ENCODE measurements at places on chromosomes 4 and X. TPM values are rescaled to one million over a fixed set of nuclear protein-coding genes. Genes with fewer than 3 reads are reported as not detected.

DNA sequence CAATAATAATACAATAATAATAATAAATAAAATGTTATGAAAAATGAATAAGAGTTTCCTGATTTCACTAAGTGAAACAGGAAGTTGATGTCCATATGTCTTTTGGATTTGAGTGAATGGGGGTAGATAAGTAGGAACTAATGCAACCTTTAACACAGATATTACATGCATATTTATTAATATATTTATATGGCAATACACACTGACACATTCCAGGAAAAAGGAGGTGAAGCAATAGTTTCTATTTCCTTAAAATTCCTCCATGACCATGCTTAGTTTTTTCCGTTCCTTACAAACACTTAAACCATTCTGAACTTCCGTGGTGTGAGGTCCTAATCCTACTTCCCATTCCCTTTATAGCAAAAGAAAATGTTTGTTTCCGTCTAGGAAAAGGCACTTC lies 48.3 kb downstream of the ATXN3L start:
- no peak for ATAC-seq

GRCh38 chr4:74293558-74293957 lies 14.7 kb upstream of the EPGN start:
- peak; percentile 79 for ATAC-seq

GRCh38 chr4:184231573-184231972 lies 13.9 kb upstream of the ENPP6 start:
- ATAC-seq: no peak

GRCh38 chrX:105696870-105697269 lies 125.5 kb upstream of the NRK start:
- no peak for ATAC-seq

DNA sequence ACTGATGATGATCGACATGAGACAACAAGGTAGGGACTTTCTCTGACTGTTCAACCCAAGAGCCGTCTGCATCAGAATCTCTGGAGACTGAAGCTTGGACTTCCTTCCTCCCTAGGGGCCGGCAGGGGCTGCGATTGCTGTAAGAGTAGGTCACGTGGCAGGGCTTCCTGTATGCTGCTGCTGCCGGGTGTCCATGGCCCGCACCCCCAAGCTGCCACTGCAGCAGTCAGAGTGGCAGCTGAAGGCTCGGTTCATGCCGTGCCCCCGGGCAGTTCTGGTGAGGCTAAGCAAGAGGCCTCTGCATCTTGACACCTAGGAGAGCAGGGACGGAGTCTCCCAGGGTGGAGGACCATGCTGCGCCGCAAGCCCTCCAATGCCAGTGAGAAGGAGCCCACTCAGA lies at the start of gene SASH3:
Gene SASH3, plus strand, starts transcription at position 203 of the 400 bp plus-strand sequence. Its CDS starts 149 bp downstream, at position 352.
- ATAC-seq: peak; percentile 45

DNA sequence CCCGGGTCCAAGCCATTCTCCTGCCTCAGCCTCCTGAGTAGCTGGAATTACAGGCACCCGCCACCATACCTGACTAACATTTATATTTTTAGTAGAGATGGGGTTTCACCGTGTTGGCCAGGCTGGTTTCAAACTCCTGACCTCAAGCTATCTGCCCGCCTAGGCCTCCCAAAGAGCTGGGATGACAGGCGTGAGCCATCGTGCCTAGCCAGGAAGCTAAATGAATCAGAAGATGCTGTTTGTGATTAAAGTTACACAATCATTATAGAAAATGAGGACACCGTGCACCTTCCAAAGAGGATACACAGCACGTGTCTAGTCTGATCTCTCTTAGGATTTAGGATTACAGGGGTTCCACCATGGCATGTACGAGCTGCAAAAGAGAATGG lies 99.6 kb downstream of the DHRSX start:
- ATAC-seq: peak; percentile 74

DNA sequence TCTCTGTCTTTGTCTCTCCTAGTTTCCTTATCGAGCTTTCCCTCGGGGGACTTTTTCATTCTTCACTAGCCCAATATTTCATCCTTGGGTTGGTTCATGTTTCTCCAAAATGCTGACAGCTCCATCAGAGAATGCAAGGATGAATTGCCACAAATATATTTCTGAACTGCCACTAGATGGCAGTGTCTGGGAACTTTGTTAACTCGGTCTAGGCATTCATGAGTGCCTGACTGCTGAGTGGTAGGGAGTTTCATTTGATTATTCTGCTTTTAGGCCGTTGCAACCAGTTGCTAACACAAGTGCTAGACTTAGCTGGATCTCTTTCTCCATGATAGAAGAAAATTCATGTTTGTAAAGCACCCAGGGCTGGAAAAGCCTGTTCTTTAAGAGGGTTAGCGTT lies 73.5 kb upstream of the RAP2C start:
- ATAC-seq: peak; percentile 63

GRCh38 chr4:153472122-153473037 lies 6.2 kb downstream of the TMEM131L start:
- ATAC-seq: no peak

DNA sequence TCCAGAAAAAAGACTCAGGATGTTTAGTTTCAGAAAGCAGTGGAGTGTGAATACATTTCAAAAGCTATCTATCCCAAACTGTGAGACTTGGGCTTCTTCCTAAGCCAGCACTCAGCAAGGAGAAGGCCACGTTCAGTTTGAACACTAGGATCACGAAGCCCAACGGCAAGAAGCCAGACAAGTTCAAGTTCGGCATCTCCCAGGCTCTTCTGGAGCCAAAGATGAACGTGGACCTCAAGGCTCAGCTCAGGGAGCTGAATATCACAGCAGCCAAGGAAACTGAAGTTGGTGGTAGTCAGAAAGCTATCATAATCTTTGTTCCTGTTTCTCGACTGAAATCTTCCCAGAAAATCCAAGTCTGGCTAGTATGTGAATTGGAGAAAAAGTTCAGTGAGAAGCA lies 7.6 kb downstream of the PLAC1 start:
- ATAC-seq: no peak

DNA sequence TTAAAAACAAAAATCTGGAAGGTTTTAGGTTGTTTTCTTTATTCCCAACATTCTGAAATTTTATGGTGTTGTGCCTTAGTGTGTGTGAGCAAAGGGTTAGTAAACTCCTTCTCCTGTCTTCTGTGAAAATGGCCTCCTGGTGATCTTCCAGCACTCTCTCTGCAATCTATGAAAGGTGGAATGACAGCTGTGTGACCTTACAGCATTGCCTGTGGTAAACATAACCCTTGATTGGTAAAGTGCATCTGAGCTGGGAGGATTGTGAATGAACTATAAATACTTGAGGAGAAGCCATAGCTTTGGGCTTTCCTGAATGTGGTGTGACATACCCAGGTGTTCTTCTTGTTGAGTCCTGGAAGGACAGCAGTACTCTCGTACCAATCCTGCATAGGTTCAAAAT lies 10.0 kb downstream of the ART3 start:
- no peak for ATAC-seq

DNA sequence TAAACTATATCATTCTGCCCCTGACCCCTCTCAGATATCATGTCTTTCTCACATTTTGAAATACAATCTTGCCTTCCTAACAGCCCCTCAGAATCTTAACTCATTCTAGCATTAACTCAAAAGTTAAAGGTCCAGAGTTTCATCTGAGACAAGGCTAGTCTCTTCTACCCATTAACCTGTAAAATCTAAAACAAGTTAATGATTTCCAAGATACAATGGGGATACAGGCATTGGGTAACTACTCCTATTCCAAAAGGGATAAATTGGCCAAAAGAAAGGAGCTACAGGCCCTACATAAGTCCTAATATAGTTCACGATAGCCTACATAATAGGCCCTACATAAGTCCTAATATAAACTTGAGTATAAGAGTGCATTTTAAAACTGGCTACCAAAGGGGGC lies 18.9 kb downstream of the ADH6 start:
- ATAC-seq: no peak

GRCh38 chr4:155473420-155474095 lies 96.8 kb upstream of the MAP9 start:
- ATAC-seq: no peak

- ATAC-seq: no peak
These were observed 2.2 kb downstream of the FAT4 start for GRCh38 chr4:125316791-125317524.

DNA sequence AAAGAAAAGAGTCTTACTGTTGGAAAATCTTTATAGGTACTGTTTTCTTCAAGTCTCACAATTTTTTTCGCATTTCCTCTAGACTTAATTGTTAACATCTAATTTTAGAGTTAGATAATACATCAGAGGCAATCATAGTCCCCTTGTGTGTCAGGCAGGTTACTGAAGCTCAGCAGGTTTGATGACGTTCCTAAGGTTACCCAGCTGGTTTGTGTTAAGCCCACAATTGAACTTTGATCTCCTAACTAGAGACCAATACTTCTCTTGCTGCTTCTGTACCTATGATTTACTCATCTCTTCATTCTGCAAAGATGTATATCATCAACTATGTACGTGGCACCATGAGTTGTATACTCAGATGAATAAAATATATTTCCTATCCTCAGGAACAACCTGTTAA lies 131.6 kb upstream of the STIM2 start:
- no peak for ATAC-seq

- ATAC-seq: no peak
These were observed 71.9 kb downstream of the RBM47 start for GRCh38 chr4:40557736-40558135.

DNA sequence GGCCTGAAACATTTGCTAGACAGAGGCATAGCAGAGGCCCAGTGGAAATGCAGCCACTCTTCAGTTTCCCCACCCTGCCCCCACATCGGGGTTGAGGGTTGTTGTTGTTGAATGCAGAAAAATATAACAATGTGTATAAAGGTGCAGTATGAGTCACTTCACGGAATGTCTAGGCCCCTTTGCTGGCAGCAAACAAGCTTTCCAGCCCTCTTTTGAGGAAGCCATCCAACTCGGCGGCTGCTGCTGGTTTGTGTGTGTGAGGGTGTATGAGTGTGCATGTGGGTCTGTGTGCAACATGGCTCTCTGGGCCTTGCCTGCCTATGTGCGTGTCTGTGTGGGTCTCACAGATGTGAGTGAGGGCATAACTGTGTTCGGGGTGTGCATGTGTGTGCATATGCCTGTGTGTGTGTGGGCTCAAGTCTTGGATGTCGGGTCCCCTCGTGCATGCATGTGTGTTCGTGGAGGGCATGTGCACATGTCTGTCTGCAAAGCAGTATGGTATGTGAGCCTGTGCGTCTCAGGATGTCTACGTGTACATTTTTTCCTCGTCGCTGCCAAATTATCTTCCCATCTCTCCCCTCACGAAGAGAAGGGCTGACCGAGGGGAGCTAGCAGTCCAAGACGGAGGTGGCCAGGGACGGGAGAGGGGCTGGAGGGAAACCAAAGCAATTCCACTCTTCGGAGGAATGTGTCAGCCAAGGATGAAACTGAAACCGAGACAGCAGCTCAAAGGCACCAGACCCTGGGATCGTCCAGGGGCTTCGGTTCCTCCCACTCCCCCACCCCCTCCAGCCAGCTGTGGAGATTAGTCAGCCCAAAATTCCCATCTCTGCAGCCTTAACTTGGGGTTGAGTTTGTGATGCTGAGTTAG lies 8.4 kb upstream of the ELF4 start:
- no peak for ATAC-seq

DNA sequence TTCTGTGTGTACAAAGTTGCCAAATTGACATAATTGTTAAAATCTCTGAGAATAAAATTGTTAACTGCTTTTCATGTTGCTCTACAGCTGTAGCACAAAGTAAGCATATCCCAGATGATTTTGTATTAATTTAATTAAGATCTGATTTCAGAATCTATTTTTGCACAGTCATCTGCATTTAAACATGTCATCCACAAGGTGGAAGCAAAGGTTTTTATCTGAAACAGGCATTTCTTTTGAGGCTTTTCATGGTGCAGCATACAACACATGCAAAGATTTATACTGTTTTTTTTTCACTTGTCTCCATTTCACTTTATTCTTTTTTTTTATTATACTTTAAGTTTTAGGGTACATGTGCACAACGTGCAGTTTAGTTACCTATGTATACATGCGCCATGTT lies 51.2 kb downstream of the GC start:
- no peak for ATAC-seq

GRCh38 chr4:7183780-7184460 lies 8.4 kb upstream of the SORCS2 start:
- ATAC-seq: no peak

- no peak for ATAC-seq
These were observed 182.0 kb downstream of the CHM start for GRCh38 chrX:85865324-85865723.

DNA sequence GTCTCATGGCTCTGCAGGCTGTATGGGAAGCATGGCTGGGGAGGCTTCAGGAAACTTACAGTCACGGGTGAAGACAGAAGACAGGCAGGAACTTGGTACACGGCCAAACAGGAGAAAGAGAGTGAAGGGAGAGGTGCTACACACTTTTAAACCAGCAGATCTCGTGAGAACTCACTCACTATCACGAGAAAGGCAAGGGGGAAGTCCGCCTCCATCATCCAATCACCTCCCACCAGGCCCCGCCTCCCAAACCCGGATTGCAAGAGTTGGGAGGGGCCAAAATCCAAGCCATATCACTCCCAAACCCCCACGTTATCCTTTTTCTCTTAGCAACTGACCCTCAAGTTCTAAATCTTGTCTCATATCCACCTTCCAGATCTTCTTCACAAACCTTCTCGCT lies 1710.5 kb upstream of the TENM3 start:
- no peak for ATAC-seq

GRCh38 chr4:156255230-156256007 lies 301.8 kb upstream of the CTSO start:
- no peak for ATAC-seq

DNA sequence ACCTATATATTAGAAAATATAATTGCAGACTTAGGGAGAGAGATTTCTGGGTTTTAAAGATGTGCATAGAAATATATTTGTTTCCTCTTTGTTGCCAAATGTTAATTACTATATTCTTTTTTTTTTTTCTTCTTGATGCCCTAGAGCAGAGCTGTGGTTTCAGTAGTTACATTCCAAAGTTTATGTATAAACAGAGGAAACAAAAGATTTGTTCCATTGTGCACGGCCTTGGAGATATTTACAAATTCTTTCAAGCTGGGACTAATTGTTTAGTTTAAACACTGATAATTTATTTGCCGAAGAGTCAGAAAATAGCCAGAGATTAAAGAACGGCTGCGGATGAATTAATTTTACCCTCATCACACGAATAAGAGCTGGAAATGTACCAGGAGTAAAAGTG lies 85.1 kb downstream of the USP46 start:
- no peak for ATAC-seq

Gene TSPAN7
- 11.3 TPM for total RNA-seq

Gene PLA2G12A
- total RNA-seq: 34.8 TPM

Gene DMRTC1
- total RNA-seq: not detected

Gene SH3D19
- 31.6 TPM for total RNA-seq

Gene DMP1
- total RNA-seq: not detected

Gene SLAIN2
- 79.1 TPM for total RNA-seq

Gene DCAF8L2
- not detected for total RNA-seq

Gene NDP
- not detected for total RNA-seq

Gene GPR82
- 0.12 TPM for total RNA-seq

Gene DDX3X
- total RNA-seq: 200 TPM

Gene CHRDL1
- 1.7 TPM for total RNA-seq

Gene P2RY8
- total RNA-seq: 0.52 TPM
